ENCODE measurements at places on chromosomes 3 and 15.

DNA sequence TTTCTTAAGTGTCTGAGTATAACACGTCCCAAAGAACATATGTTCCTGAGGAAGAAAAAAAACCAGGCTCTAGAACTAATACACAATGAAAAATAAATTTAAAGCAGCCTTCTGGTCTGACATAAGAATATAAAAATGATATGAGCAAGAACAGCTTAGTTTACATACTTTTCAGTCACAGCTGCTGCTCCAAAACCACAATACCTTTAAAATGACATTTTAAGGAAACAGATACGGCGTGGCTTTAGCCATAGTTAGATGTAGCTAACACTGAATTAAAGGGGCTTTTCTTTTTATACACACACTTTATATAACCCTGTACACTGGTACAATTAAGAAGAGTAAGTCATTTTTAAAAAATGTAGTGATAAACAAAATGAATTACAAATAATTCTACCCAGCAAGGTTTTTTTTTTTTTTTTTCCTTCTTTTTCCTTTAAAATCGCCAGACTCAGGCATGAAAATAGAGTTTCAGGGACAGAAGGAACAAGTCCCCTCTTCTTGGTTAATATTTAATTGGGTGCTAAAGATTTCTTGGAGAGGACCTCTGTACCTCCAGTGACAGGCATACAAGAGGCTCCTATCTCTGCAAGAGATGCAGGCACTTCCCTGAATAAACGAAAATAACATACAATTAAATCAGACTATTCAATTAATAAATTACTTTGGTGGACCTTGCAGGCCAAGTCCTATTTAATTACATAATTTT is 265.6 kb downstream of the FOXP1 start:
- no peak for DNase-seq

DNA sequence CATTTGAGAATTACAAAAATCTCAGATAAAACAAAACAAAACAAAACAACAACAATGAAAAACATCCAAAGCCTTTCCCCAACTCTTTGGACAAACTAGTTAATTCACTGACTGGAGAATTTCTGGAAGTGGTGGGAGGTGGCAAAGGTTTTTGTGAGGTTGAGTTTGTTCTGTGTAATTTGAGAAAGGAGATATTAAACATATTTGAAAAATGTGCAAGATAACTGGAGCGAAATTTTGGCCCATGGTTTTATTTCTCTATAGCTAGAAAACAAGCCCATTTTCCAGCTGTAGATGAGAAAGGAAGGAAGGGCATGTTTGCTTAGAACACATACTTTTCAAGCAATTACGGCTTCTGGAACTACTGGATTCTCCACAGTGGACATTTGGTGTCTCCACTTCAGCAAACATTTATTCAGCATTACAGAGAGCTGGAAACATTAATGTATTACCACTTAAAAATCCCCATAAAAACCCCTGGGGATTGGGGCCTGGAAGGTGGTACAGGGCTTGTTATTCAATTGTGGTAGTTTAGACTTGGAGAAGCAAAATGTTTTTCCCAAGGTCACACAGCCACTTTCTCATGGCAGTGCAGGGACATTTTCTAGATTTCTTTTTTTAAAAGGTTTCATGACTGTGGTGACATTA is 135.8 kb downstream of the THSD4 start:
- no peak for DNase-seq

- no peak for DNase-seq
Measured at GRCh38 chr3:106529738-106530137, 660.9 kb upstream of the CBLB start.

GRCh38 chr3:81251096-81251495 is 510.3 kb downstream of the GBE1 start:
- DNase-seq = no peak

- DNase-seq = no peak
Measured at GRCh38 chr3:89025185-89025584, 82.2 kb upstream of the EPHA3 start.

DNA sequence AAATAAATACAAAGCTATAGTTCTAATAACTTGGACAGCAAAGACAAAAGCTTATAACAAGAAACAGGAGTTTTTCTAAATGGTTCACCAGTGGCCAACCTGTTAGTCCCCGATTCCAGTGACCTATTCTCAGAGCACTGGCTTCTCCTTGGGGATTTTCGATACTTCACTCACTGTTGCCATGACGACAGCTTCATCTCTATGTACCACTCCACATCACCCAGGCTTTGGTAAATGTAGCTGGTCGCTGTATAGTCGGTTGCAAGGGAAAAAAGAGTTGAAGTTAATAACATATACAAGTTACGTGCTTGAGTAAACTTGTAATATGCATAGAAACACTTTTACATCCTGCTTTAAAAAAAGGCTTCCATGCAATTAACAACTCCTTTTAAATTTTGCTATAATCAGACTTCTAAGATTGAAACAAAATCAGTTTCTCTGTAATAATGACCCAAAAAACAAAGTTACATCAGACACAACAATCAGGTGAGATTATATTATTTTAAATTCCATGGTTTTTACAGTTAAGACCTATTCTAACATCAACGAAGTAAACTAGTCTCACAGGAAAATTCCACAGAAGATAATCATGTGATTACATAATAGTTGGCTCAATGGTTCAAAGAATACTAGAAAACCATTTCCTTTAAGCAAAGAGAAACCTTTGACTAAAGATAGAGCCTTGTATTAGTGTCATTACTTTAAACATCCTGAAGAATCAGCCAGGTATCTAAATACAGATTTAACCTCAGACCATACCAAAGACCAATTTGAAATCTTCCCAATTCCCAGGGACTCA is 2.9 kb downstream of the CCNL1 start:
- no peak for DNase-seq

DNA sequence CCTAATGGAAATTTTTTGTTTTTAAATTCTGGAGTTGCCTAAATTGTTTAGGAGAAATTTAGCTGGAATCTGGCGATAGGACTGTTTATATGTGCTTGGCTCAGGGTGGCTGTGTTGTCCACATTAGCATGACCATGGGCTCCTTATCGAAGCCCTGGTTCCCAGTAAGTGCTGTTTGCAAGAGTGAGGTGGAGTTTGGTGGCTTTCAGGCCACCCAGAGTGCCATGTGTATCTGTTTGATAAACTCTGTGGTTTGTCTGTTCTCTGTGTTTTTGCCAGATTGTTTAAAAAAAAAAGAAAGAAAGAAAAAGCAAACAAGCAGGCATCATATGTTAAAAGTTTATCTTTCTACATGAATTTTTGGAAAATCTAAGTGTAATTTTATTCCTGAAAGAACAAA is 51.5 kb downstream of the PLCL2 start:
- no peak for DNase-seq

- DNase-seq = no peak
Measured at GRCh38 chr3:82128271-82128670, 366.8 kb upstream of the GBE1 start.

GRCh38 chr3:61809879-61810278 is 248.5 kb downstream of the PTPRG start:
- no peak for DNase-seq

- no peak for DNase-seq
Measured at GRCh38 chr3:195766671-195767070, 45.1 kb downstream of the MUC4 start.

GRCh38 chr3:104154896-104155295 is 1211.8 kb upstream of the ALCAM start:
- no peak for DNase-seq

DNA sequence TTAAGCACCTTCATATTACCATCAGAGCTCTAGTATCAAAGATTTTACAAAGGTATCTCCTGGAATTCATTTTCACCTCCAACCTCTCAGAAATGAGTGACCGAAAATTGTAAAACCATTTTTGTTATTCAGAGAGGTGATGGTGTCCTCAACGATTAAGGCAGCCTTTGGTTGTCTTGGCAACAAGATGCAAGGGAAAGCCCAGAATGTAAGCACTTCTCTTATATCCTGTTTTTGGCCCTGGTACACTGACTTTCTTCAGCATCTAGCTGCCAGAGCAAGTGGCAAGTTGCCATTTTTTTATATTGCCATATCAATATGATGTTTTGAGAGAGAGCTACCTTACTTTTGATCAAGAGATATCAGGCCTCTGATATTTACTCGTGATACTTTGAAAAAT is 384.9 kb upstream of the NECTIN3 start:
- DNase-seq = no peak

- no peak for DNase-seq
Measured at GRCh38 chr15:90701880-90702630, 15.1 kb upstream of the BLM start.

DNA sequence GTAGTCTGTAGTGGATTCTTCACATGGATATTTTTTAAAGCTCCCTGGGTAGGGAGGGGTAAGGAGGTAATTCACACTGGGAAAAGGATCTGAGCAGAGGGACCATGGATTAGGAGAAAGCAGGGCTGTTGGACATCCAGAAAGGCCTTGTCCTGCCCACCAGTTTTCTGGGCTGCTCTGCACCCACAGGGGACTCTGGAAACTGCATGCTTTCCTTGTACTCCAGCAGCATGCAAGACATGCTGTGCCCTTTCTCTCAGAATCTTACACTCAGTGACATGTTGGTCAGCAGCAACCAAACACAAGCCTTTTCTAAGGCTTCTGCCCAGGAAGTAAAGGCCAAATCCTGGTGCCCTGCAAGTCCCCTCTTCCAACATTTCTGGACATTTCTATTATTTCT is 2.5 kb upstream of the FBN1 start:
- DNase-seq = no peak

DNA sequence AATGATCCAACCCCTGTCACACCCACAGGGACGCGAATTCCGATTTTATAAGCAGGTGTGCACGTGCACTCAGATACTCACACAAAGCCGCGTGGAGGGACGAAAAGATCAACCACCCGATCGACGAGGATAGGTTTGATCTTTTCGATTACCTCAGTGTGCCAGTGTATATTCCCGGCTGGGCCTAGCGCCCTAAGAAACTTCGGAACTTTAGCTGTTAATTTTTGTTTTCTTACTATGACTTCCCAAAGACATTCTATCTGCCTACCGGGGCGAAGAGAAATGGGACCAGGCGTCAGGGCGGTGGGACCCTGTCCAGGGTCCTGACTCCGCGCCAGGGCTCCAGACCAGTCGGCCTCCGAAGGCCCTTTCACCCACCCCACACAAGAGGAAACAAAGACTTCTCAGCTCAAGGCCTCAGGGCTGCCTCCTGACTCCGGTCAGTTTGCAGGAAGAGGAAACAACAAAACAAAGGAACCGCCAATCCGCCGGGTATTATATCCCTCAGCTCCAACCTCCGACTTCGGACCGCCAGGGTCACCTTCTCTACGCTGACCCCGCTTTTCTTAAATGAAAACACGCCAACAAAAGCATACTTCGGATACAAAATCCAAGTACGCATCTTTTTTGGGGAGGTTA is 6.8 kb downstream of the ONECUT1 start:
- no peak for DNase-seq

- DNase-seq = no peak
Measured at GRCh38 chr15:77440378-77440999, 19.8 kb downstream of the HMG20A start.

- DNase-seq = peak; percentile 20
Measured at GRCh38 chr15:55774113-55774970, 31.4 kb upstream of the PRTG start.

GRCh38 chr15:52148403-52148802 is 35.8 kb upstream of the BCL2L10 start:
- no peak for DNase-seq

- DNase-seq = peak; percentile 13
Measured at GRCh38 chr3:108914774-108915641, 38.7 kb downstream of the GUCA1C start.

DNA sequence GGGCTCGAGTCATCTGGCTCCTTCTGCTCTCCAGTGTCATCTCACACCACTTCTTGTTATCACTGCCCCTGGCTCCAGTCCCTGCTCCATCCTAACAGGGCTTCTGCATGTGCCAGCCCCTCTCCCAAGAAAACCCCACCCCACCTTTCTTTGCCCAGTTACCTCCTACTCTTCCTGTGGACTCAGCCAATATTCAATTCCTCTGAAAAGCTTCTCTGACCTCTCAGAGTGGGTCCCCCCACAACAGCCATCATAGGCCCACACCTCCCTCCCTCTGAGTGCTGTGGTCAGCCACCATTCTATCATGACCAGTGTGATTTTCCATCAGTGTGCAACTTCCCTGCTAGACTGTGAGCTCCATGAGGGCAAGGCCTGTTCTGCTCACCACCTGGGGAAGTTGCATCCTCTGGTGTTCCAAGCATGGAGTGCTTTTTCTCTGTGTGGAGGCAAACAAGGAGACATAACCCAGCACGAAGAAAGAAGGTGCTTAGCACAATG is 71.6 kb downstream of the ADCY5 start:
- no peak for DNase-seq

DNA sequence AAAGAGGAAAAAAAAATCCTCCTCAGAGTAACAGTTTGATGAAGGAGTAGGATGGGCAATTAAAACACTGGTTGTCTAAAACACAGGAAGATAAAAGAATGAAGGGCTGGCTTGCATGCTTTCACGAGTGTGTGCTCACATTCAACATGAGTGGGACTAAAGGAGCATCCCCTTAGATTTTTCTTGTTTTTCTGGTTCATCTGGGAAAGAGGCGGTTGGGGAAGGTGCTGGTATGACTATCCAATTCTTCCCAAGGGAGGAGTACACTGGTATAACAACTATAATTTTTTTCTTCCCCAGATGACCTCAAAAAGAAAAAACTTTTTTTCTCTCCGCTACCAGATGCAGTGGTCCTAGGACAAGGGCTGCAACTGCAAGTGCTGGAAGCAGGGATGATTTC is 143.7 kb downstream of the MYO9A start:
- DNase-seq = no peak

All from stimulated activated CD4-positive, alpha-beta T cell treated with anti-CD3 and anti-CD28 coated beads, Interleukin-1b, Interleukin-23, amount 100 ng/mL, for 4 hours (primary cell).